ENCODE measurements at places on chromosomes 7 and 10. TPM values are rescaled to one million over a fixed set of nuclear protein-coding genes. Genes with fewer than 3 reads are reported as not detected.
A peak's percentile ranks its signal among the peaks of the same experiment; 100 is the strongest.

DNA sequence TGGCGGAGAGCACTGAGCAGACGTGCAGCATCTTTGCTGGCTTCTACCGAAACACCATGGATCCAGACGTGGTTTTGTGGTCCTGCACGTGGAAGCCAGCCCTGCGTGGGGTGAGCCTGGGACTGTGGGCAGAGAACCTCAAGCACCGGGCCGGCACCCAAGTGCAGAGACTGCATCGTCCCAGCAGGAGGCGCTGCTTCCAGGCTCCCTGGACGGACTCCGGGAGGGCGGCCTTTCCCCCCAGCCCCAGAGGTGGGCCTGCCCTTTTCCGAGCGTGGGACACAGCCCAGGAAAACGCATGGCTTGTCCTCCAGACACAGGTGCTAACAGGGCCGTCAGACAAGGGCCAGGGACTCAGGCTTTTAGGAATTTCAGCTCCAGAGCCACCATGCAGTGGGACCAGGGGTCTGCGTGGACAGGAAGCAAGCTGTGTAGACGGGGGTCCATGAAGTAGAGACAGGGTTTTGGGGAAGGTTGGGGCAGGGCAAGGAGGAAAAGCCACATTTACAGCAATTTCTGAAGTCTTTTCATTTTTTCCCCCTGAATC, 303.9 kb downstream of the WDR37 start:
- H3K27me3 ChIP-seq, result peaks cover 13% of the 10 kb centered on the region
- no peak overlapping the region for H3K27ac ChIP-seq
- H3K36me3 ChIP-seq, result no peaks in the 10 kb centered on the region
- no peak overlapping the region for H3K4me3 ChIP-seq
- H3K4me1 ChIP-seq, result no peaks in the 10 kb centered on the region
- peak; percentile 59 for DNase-seq

- H3K4me1 ChIP-seq, result peaks cover 41% of the 10 kb centered on the region
- DNase-seq, result no peak
- peaks cover 30% of the 10 kb centered on the region for H3K36me3 ChIP-seq
These were observed 6.3 kb upstream of the MYO1G start for GRCh38 chr7:44985033-44985695.

- H3K27me3 ChIP-seq, result no peaks in the 10 kb centered on the region
- peaks cover 18% of the 10 kb centered on the region for H3K4me1 ChIP-seq
- H3K27ac ChIP-seq, result peak overlapping the region; percentile 12
- H3K36me3 ChIP-seq, result no peaks in the 10 kb centered on the region
- no peak for DNase-seq
- H3K4me3 ChIP-seq, result no peak overlapping the region
These were observed 39.6 kb upstream of the CABCOCO1 start for GRCh38 chr10:61623161-61623560.

The LRRC17 gene
- 0.58 TPM for total RNA-seq

The INPP5F gene
- 13.9 TPM for total RNA-seq

GRCh38 chr7:112214268-112214667, 7.8 kb downstream of the ZNF277 start:
- no peak for DNase-seq
- H3K36me3 ChIP-seq, result no peaks in the 10 kb centered on the region
- no peaks in the 10 kb centered on the region for H3K27me3 ChIP-seq
- no peak overlapping the region for H3K27ac ChIP-seq

The VAX1 gene
- total RNA-seq, result not detected

DNA sequence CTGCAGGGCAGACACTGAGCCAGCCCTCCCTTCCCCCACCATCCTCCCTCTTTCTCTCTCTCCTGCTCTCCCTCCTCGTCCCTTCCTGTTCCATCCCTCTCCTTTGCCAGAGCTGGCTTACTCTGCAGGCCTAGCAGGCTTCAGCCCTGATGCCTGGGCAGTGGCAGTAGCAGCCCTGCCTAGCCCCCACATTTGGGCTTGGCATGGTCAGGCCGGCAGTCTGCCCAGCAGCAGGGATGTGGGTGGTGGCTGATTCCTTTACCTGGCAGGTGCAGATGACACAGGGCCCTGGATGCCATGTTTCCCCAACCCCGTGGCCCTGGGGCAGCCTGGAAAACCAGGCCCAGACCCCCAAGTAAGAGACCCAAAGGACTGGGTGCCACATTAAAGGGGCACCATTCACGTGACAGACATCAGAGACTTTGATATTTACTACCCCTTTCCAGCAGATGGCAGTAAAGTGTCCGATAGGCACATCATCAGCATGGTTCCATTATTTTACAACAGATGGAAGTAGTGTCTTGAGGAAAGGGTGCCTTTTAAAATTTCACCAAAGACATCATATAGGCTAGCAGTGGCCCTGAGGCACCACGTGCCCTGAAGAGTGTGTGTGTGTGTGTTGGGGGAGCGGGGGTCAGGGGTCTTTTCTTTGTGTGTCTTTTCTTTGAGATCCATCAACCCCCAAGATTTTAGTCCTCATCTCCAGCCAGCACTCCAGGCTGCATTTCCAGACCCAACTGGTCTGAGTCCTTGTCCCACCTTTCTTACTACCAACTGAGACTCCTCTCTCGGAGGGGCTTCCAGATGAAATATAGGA, 5.9 kb downstream of the KCP start:
- H3K27ac ChIP-seq, result no peak overlapping the region
- no peaks in the 10 kb centered on the region for H3K36me3 ChIP-seq
- peaks cover 27% of the 10 kb centered on the region for H3K27me3 ChIP-seq

GRCh38 chr7:74464931-74465886, 11.5 kb downstream of the GTF2IRD1 start:
- H3K36me3 ChIP-seq, result no peaks in the 10 kb centered on the region
- no peaks in the 10 kb centered on the region for H3K27me3 ChIP-seq
- no peaks in the 10 kb centered on the region for H3K4me1 ChIP-seq
- no peak overlapping the region for H3K27ac ChIP-seq
- H3K4me3 ChIP-seq, result no peak overlapping the region

DNA sequence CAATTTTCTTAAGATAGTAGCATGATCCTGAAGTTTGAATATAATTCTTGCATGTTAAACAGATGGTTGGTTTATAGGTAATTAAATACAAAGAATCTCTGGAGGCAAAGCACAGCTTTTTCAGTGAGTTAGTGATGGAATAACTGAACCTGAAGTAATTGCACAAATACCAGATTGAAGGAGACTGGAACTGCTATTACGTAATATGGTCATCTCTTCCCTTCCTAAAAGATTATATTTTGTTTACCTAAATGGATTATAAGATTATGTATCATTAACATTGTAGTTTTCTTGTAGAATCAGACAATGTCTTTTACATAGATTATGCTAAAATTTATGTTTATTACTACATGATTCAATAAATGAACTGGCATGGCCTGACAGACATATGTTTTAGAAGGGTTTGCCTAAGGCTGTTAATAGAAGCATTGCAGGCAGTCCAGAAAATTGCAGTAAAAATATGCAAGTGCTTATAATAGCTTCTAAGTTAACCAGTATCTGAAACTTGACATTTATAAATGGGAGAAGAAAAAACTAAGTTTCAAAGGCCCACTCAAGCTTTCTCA, 35.8 kb upstream of the GPR37 start:
- no peak for DNase-seq
- H3K4me3 ChIP-seq, result no peak overlapping the region
- H3K36me3 ChIP-seq, result no peaks in the 10 kb centered on the region
- H3K4me1 ChIP-seq, result no peaks in the 10 kb centered on the region
- H3K27me3 ChIP-seq, result no peaks in the 10 kb centered on the region

DNA sequence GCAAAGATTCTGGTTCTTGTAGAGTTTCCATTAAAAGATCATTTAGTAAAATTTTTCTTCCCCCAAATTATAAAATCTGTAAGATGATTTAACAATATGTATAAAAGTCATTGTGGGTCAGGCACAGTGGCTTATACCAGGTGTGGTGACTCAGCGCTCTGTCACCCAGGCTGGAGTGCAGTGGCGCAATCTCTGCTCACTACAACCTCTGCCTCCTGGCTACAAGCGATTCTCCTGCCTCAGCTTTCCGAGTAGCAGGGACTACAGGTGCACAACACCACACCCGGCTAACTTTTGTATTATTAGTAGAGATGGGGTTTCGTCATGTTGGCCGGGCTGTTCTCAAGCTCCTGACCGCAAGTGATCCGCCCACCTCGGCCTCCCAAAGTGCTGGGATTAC, 68.0 kb downstream of the SEPTIN14 start:
- H3K4me3 ChIP-seq, result no peak overlapping the region
- no peaks in the 10 kb centered on the region for H3K36me3 ChIP-seq
- no peak for DNase-seq
- H3K27ac ChIP-seq, result no peak overlapping the region
- no peaks in the 10 kb centered on the region for H3K4me1 ChIP-seq

- H3K4me1 ChIP-seq, result no peaks in the 10 kb centered on the region
- H3K36me3 ChIP-seq, result peaks cover 35% of the 10 kb centered on the region
- no peak for DNase-seq
- H3K27me3 ChIP-seq, result no peaks in the 10 kb centered on the region
- no peak overlapping the region for H3K4me3 ChIP-seq
These were observed 13.0 kb downstream of the MCMBP start for GRCh38 chr10:119859420-119860258.

DNA sequence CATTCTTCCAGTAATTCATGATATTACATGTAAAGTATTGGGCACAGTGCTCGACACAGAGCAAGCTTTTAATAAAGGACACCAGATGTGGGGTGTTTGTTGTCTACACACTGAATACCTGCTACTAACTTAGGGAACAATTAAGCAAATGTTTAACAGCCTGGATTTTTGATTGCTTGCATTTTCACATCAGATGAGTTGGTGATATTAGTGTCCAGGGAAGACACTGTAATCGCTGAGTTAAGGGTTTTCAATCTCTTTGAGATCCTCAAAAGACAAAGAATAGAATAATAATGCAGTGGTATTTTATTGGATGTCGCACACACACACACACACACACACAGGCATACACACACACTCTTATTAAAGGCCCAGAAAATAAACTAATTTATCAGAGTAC, 79.1 kb downstream of the VIM start:
- H3K4me3 ChIP-seq, result no peak overlapping the region
- no peak for DNase-seq
- H3K36me3 ChIP-seq, result no peaks in the 10 kb centered on the region
- H3K4me1 ChIP-seq, result no peaks in the 10 kb centered on the region
- H3K27me3 ChIP-seq, result no peaks in the 10 kb centered on the region
- no peak overlapping the region for H3K27ac ChIP-seq

The FANK1 gene
- 2.6 TPM for total RNA-seq

DNA sequence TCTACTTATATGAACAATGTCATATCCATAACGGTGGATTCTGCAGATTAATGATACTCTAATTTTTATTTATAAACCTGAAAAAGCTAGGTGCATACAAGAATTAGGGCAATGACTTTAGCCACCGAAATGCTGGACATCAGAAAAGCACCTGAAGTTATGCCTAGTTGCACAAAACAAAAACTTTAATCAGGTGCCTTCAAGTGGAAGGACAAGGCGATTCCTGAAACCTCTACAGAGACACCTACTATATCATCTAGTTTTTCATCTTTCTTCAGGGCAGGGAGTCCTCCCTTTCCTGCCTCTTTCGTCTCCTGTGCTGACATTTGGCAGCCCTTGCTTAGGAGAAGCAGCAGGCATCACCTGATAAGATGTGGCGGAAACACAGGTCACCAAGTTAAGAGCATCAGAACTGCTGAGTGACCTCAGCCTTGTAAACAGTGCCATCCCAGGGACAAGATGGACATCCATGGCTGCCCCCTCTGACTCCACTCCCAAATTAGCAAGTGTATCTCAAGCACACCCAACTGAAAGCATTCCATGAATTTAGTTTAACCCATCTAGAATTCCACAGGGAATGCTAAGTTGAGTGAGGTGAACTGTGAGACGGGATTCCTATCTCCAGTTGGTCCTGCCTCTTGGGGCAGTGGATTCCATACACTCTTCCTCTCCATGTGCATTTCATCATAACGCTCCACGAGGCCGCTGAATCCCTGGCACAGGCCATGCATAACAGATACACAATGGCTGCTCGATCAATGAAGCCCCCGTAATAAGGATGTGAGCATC, 5.8 kb downstream of the ITPRIP start:
- H3K36me3 ChIP-seq, result peaks cover 4% of the 10 kb centered on the region
- H3K4me3 ChIP-seq, result no peak overlapping the region
- DNase-seq, result no peak
- no peaks in the 10 kb centered on the region for H3K27me3 ChIP-seq
- peak overlapping the region; percentile 91 for H3K27ac ChIP-seq
- peaks cover 90% of the 10 kb centered on the region for H3K4me1 ChIP-seq

DNA sequence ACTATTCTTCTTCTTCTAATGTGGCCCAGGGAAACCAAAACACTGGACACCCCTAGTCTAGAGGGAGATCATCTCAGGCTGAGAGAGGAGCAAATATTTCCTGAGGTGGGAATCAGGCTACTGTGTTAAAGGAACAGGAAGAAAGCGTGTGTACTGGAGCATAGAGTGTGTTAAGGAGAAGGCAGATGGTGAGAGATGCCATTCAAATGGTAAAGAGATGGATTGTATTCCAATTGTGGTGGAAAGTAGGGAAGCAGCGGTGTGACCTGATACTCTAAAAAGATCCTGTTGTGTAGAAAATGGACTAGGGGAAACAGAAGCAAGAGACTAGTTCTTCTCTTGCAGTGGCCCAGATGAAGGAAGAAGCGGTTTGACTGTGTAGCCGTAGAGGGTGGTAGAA, 31.2 kb downstream of the RAB18 start:
- H3K36me3 ChIP-seq, result peaks cover 53% of the 10 kb centered on the region
- no peak for DNase-seq
- no peaks in the 10 kb centered on the region for H3K4me1 ChIP-seq
- H3K27ac ChIP-seq, result no peak overlapping the region
- H3K4me3 ChIP-seq, result no peak overlapping the region

The PARP12 gene
- 100 TPM for total RNA-seq

- no peaks in the 10 kb centered on the region for H3K27me3 ChIP-seq
- peak; percentile 51 for DNase-seq
- no peaks in the 10 kb centered on the region for H3K36me3 ChIP-seq
- H3K4me1 ChIP-seq, result no peaks in the 10 kb centered on the region
These were observed 24.2 kb upstream of the SHH start for GRCh38 chr7:155836216-155837125.

DNA sequence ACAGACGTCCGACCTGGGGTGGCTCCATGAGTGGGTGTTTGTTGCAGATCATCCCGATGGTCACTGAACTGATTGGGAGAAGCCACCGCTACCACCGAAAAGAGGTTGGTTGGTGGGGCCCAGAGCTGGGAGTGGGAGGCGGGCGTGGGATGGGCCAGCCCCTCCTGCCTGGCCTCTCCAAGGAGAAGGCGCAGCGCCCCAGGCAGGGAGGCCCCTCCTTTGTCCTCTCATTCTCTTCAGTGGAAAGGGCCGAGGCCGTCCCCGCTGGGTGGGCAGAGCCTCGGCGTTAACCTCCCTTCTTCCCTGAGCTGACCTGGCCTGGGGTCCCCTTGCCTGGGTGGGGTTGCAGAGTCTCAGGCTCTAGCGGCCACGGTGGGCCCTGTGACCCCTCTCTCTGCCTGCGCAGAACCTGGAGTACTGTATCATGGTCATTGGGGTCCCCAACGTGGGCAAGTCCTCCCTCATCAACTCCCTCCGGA, 5.2 kb downstream of the MTG1 start:
- DNase-seq, result peak; percentile 56
- H3K4me3 ChIP-seq, result no peak overlapping the region
- H3K4me1 ChIP-seq, result peaks cover 6% of the 10 kb centered on the region
- peaks cover 77% of the 10 kb centered on the region for H3K36me3 ChIP-seq
- H3K27me3 ChIP-seq, result no peaks in the 10 kb centered on the region

The NUDCD3 gene
- total RNA-seq, result 91.0 TPM
